Astrocyte (in vitro differentiated cells and primary cell): ENCODE measurements at places on chromosomes 1 and 21.

DNA sequence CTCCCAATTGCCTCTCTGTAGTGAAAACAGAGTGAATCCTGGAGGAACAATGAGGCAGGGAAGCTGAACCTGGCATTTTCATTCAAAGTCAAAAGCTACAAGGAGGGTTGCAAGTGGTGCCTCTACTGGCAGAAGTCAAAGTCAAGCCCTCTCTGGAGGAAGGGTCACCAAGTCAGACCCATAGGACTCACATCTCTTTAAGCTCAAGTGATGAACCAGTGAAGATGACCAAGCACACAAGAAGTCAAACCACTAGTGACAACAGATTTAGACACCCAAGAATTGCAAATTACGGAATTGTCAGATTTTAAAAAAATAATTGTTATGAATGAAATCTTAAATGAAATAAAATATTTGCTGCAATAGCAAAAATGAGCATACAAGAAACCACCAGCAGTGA is 81.1 kb upstream of the ATP1B1 start:
- no peak for DNase-seq

DNA sequence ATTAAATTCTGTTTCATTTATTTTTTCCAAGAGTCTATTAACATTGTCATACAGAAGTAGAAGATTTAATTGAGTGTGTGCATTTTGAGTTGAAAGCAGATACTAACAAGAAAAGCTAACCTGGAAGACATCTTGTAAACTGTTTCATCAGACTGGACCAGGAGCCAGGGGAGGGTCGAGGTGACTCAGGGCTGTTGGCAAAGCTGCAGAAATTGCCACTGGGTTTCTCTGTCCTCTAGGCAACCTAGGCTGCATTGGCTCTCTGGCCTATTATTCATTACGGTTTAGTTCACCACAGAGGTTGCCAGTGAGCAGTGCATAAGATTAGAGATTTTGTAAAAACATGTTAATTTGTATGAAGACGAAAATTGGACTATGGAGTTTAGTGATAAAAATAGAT is 27.5 kb downstream of the ERG start:
- no peak for DNase-seq

DNA sequence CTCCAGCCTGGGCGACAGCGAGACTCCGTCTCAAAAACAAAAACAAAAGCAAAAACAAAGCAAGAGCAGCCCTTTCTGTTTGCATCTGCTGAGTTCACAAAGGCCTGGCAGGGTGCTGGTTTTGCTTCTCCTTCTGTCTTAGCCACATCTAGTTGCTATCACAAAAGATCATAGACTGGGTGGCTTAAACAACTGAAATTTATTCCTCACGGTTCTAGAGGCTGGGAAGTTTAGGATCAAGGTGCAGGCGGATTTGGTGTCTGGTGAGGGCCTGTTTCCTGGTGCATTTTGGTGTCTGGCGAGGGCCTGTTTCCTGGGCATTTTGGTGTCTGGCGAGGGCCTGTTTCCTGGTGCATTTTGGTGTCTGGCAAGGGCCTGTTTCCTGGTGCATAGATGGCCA is 471.3 kb downstream of the CAMTA1 start:
- DNase-seq: no peak

- no peak for DNase-seq
These were observed 14.0 kb upstream of the LRRC7 start for GRCh38 chr1:69553726-69554125.

- DNase-seq: no peak
These were observed 164.6 kb upstream of the GJB5 start for GRCh38 chr1:34590211-34590623.
